ENCODE measurements at places on chromosomes 3 and 15. TPM values are rescaled to one million over a fixed set of nuclear protein-coding genes. Genes with fewer than 3 reads are reported as not detected.

The SPTSSB gene
- 0.51 TPM for total RNA-seq

DNA sequence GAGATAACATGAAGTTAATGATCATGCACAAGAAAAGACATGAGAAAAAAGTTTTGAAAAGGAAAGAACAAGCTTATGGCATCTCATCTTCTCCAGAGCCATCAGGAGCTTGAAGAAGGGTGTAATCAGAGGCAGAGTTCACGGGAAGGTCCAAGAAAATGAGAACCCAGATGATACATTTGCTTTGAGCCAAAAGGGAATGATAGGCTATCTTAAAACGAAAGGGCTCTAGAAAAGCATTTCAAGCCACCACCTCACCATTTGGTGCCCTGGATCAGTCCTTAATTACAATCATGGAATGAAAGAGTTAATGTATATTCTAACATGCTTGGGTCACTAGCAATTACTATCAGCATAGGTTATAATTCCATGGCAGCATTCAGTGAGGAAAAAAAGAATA lies 781.8 kb downstream of the ROBO1 start:
- no peak for DNase-seq

DNA sequence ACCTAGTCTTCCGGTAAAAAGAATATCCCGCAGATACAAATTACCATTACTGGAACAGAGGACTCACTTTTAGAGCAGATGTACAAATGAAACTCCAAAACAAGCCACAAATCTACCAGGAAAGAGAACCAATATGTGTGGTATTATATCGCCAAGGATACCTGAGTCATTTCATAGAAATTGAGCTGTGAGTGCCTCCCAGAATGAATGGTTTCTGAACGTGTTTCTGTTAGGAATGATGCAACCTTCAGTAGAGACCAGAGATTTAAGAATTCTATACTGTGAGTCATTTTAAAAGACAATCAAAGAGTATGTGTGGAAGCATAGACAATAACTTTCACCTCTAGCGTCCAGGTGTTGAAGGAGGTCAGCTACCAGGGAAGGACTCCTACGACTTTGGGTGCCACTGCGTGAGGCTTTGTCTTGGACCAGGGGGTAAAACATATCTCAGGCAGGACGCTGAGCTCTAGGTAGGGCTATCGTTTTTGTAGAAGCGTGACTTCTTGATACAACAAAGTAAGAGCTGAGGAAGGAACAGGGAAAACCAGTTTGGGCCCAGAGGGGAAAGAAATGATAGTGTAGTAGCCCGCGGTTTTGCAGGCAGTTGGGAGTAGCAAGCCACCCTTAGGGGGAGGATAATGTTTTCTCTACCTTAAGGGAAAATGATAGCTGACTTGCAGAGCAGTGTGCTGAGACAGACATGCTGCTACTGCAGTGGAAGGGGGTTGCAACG lies 210.4 kb downstream of the TP63 start:
- DNase-seq, result no peak

- DNase-seq, result peak; percentile 73
These were observed 18.0 kb upstream of the SPTBN5 start for GRCh38 chr15:41911691-41912345.

DNA sequence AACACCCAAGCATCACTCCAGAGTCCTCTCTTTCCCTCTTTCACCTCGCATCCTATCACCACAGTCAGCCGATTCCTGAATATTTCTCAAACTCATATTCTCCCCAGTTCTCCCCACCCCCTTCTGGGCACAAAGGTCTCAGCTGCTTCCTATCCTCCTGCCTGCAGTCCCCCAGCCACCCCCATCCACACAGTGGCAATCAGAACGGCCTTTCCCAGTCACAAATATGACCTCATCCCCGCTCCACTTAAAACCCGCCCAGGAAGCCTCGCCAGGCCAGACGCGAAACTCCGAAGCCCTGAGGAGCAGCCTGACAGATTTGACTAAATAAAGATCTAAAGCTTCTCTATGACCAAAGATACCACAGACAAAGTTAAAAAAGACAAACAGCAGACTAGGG lies 49.9 kb upstream of the LINGO1 start:
- DNase-seq, result no peak

DNA sequence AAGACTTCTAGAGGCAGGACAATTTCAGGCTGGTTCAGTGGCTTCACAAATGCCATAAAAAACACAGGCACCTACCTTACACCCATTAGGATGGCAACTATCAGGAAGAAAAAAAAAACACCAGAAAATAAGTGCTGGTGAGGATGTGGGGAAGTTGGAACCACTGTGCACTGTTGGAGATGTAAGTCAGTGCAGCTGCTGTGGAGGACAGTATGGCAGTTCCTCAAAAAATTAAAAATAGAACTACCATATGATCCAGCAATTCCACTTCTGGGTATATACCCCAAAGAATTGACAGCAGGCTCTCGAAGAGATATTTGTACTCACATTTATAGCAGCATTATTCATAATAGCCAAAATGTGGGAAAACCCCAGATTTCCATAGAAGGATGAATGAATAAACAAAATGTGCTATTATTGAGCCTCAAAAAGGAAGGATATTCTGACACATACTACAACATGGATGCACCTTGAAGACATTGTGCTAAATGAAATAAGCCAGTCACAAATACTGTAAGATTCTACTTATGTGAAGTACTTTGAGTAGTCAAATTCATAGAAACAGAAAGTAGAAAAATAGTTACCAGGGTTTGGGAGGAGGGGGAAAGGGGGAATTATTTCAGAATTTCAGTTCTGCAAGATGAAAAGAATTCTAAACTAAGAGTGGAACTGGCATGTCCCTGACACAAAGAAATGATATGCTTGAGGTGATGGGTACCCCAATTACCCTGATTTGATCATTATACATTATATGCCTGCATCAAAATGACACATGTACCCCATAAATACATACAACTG lies 40.9 kb downstream of the NR1D2 start:
- DNase-seq, result no peak
